ENCODE measurements at places on chromosomes 12 and 14.

DNA sequence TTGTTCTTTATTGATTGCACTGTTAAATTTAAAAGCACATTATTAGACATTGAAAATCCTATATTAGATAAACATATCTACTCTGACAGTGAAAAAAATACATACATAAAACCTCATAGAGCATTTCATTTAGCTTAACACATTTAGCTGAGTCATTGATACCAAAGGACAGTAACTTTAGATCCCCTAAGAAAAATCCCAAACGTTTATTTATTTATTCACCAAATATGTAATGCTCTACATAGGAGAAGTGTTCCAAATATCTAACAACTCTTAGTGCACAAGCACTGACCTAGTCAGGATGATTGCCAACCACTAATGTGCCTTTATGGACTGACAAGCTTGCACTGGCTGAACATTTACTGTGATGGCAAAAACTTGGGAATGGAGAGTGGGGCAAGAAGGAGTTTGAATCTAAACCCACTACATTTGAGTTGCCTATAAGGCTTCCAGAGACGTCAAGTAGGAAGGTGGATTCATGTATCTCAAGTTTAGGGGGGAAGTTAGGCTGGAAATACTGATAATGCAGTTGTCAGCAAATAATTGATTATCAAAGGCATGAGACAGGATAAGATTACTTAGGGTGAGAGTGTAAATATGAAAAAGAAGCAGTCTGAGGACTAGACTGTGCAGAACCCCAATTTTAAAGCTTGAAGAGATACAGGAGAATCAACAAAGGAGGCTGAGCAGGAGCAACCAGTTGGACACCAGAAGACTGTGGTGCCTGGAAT is 156.4 kb downstream of the PLCZ1 start:
- no peak for DNase-seq

- no peak for DNase-seq
Measured at GRCh38 chr14:95237958-95238340, 80.6 kb upstream of the DICER1 start.

DNA sequence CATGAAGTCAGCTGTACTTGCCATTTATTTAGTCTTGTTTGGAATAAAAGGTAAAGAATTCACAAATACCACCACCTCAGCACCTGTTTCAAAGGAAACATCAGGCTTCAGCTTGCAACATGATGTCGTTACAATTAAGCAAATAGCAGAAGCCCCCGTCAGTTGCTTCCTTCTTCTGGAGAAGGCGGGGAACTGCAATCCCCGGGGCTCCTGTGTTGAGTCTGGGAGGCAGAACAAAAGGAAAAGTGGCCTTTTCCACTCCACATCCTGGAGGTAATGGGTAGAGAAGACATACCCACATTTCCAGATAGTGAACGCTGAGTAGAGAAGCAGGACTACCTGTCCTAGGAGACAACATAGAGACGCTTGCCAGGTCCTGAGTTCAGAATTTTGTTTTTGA is 92.8 kb downstream of the DNAH10 start:
- no peak for DNase-seq

GRCh38 chr12:2240984-2241383 is 188.2 kb downstream of the CACNA1C start:
- DNase-seq = no peak

DNA sequence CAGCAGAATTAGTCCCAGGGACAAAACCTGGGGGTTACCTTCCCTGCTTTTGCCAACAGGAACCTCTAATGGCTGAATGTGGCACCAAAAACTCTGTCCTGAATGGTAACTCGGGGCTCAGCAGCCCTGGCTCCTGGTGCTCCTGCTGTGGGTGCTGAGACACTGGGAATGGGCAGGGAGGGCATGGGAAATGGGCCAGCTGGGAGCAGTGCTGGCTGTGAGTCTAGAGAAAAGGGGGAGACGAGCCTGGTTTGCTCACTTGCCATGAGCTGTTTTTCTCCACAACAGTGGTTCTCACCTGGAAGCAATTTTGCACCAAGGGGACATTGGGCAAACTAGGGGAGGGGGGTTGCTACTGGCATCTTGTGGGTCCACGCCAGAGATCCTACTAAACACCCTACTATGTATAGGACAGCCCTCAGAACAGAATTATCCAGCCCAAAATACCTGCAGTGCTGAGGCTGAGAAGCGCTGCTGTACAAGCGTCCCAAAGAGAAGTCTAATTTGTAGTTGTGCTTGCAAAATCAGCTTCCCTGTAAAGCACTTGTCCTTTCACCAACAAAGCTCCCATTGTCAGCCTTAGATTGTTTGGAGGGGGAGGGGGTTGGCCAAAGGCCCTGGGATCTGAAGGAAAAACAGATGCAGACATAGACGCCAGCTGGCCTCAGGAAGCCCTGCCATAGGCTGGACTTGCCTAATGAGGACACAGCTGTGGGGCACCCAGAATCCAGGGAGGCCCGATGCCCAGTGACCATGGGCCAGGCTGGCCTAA is 3.6 kb downstream of the LRRC74A start:
- no peak for DNase-seq

DNA sequence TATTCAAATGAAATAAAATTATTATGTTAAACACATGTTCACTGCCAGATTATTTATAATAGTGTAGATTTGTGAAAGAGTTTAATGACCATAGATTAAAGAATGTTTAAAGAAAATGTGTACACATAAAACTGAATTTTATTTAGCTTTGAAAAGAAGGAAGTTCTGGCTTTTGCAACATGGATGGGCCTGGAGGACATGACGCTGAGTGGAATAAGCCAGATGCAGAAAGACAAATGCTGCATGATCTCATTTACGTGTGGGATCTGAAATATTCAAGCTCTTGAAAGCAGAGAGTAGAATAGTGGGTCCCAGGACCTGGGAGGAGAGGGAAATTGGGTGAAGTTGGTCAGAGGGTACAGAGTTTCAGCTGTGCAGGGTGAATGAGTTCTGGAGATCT is 1261.2 kb downstream of the TMEM121 start:
- DNase-seq = no peak

DNA sequence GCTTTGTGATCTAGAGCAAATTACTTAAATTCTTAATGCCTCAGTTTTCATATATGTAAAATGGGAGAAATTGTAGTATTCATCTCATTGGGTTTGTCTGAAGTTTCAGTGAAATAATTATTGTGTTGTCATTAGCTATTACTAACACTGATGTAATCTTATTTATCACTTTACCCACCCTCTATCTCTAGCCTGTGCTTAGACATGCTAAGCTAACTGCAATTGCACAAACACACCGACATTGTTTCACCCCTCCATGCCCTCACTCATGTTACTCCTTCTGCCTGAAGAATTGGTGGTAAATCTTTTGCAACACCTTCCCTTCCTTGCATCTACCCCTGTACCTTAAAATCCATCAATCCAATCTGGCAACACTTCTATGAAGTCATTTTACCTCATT is 241.6 kb downstream of the BCAT1 start:
- DNase-seq = no peak

- DNase-seq = no peak
Measured at GRCh38 chr12:10362828-10363657, 26.8 kb downstream of the KLRK1 start.

DNA sequence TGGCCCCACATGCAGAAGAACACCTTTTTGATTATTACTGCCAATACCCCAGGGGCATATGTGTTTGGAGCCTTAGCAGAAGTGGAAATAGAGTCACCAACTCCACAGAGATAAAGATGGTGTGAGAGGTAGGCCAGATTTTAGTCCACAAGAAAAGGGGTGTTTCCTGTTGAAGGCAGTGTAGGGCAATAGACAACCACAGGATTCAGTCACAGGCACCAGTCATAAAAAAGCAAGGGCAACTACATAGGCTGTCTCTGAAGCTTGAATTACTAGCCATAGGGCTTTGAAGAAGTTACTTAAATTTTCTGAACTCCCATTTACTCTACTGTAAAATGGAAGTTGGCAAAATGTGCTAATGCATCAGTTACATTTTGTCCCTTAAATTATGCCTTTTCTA is 18.9 kb downstream of the ERP27 start:
- no peak for DNase-seq

GRCh38 chr14:59310633-59311032 is 122.2 kb downstream of the DAAM1 start:
- no peak for DNase-seq

- DNase-seq = no peak
Measured at GRCh38 chr12:107568718-107569117, 116.9 kb upstream of the PWP1 start.

GRCh38 chr14:91241863-91242262 is 2.6 kb downstream of the GPR68 start:
- no peak for DNase-seq

DNA sequence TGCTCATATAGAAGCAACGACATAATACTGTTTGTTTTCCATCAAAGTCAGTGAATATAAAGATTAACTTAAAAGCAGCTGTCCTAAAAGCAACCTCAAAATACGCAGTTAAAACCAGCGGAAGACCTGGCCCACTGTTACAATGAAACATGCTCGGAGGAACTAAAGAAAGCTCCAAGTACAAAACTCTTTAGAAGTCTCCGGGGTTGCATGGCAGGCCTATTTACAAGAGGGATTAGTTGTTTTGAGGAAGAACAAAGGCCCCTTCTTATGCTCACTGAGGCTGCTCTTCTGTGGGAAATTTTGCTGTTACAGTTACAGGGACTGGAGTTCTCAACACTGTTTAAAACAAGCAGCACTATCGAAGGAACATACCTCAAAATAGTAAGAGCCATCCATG is 75.9 kb upstream of the C12orf71 start:
- no peak for DNase-seq

DNA sequence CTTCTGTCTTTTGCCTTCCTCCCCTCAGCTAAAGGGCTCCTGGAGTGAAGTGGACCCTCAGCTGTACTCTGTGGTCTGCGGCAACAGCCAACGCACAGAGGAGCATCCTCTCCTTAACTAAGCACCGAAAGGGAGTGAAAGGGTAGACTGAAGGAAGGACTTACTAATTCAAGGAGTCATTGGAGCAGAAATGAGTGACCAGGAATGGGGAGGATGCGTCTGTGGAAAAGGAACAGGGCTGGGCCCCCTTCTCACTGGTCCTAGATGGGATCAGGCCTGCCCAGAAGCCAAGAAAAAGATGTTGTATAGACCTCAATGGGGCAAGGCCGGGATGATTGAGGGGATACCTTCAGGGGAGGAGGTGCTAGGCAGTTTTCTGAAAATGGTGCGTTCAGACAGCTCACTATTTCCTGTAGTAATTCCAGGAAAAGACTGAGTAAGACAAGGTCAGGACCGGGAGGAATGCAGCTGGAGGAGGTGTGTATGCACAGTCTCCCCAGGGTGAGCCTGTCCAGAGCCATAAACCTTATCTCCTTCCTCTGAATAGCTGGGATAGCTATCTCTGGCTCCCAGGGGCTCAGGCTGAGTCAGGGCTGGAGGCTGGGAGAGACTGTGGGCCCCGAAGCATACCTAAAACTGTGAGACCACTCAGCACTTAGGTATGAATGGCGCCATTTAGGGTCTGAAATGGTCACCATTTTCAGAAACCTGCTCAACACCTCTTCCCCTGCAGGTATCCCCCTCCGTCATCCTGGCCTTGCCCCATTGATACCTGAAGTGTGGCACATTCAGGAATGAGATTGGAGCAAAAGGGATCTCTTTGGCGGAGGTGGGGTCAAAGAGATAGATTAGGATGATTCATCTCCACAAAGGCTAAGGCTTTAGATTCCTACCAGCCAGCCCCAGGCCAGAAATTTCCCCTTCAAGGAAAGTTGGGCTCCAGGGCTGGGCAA is 20.2 kb upstream of the KRT8 start:
- DNase-seq = no peak

GRCh38 chr12:82723093-82723492 is 36.4 kb downstream of the TMTC2 start:
- DNase-seq = no peak

DNA sequence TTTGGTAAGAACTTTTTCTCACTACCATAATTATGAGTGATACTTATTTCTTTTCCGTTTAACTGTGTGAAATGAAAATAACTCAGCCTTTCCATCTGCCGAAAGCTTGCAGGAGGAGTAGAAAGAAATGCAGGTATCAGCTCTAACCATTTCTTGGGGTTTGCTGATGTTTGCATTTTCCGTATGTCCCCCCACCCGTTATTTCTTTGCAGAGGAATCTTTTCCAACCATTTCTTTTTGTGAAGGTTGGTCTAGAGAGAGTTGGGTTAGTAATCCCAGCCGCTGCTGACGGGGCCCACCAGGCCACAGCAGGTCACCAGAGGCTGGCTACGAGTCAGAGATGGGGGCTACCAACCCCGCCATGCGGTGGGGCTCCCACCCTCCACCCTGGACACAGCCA is 7.0 kb upstream of the PIWIL1 start:
- no peak for DNase-seq

DNA sequence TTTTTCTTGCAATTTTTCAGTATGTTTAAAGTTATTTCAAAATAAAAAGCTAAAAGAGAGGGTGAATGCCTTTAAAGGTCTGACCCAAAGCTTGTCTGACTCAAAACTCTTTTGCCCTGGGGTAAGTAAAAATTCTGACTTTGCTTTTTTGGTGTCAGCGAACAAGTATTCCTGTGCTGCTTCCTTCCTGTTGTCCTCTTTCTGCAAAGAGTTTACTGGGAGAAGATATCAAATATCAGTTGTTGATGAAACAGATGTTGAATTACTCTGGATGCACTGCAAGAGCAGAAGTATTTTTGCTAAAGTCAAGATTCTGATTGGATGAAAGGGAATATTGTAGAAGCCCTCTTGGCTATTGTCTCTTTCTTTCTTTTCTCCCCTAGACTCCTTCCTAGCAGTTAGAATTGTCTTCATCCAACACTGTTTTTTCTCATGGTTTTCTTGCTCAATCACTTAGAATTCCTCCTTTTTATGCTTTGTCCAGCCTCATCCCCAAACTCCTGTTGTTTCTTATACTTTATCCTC is 62.0 kb downstream of the DACT1 start:
- DNase-seq = no peak

DNA sequence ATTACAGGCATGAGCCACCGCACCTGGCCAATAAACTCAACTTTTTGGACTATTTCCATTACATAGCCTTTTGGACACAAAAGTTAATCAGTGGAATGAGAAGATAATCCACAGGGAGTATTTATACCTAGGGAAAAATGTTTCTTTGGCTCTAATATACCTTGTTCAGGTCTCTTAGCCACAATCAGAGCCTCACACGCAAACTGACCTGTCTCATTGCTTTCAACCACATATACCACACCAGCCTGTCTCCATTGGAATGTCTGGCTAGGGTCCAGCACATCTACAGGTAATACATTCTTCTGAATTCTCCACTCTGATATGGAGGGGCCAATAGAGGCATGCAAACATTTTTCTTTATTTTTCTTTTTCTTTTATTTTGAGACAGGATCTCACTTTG is 3.8 kb upstream of the RBMS2 start:
- no peak for DNase-seq

GRCh38 chr14:92753250-92753649 is 4.8 kb upstream of the LGMN start:
- DNase-seq = no peak

GRCh38 chr12:13161172-13161571 is 35.4 kb upstream of the EMP1 start:
- no peak for DNase-seq

GRCh38 chr12:5856692-5857091 is 88.4 kb downstream of the ANO2 start:
- no peak for DNase-seq

DNA sequence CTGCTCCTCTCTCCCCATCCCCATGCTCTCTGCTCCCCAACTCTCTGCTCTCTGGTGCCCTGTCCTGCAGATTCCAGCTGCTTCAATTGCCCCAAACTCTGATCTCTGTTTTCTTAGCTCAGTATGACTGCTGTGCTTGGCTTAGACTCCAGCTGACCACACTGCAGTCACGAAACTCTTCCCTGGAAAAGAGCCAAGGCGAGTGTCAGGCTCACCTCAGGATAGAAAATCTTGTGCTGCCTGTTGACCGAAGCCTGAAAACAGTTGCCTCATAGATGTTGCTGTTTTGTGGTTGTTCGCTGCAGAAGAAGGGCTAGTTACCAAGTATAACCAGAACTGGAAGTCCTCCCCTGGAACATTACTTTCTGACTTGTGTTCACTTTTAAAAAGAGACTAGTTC is 6.7 kb upstream of the STON2 start:
- DNase-seq = no peak
